ENCODE measurements at places on chromosomes 13 and 19. TPM values are rescaled to one million over a fixed set of nuclear protein-coding genes. Genes with fewer than 3 reads are reported as not detected.

DNA sequence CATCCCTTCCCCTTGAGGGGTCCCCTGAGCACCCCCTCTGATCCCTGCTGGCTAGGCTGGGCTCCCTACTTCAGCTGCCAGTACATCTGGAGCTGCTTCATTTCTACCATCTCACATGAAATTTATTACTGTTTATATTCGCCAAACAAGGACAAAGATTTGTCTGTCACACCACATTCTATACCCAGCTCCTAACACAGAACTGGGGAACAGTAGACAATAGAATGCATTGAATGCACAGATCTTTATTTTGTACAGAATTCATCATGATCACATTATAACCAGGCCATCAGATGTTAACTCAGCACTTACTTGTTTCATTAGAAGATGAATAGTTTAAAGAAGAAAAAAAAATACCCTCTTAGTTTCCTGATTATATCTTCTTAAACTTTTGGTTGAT lies 159.4 kb downstream of the KLF5 start:
- H3K36me3 ChIP-seq = no peaks in the 10 kb centered on the region
- peaks cover 3% of the 10 kb centered on the region for H3K4me1 ChIP-seq
- H3K27ac ChIP-seq = no peak overlapping the region
- no peaks in the 10 kb centered on the region for H3K27me3 ChIP-seq
- no peak overlapping the region for H3K4me3 ChIP-seq
- DNase-seq = no peak

DNA sequence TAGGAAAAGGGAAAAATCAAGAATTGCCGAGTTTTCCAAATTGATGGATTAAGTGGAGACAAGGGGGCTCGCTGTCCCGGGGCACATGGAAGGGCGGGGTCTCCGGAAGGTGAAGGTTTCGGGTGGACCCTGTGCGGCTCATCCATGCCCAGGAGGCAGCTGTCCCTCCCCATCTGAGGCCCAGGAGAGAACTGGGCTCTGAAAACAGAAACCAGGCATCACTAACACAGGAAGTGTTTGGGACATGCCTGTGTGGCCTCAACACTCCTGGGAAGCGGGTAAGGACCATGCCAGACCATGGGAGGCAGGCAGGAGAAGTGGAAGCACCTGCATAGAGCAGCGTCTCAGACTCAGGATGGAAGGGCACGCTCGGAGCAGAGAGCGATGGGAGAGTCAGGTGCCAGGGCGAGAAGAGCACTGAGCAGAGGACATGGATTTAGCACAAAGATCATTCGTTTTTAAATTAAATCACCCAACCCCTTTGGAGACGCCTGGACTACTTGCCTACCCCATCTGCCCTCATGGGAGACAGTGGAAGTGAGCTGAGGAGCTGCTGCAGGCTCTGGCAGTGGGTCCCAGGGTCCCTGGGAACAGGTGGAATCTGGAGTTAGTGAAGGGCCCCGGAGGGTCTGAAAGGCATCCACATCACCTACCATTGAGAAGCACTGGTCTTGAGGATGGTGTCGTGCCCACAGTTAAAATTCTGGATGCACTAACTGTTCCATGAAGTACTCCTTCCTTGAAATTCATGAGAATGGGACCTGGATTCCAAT lies 183.2 kb upstream of the SOX1 start:
- H3K4me1 ChIP-seq = no peaks in the 10 kb centered on the region
- no peak overlapping the region for H3K4me3 ChIP-seq
- H3K27me3 ChIP-seq = no peaks in the 10 kb centered on the region
- DNase-seq = no peak
- peaks cover 2% of the 10 kb centered on the region for H3K36me3 ChIP-seq
- H3K27ac ChIP-seq = no peak overlapping the region

DNA sequence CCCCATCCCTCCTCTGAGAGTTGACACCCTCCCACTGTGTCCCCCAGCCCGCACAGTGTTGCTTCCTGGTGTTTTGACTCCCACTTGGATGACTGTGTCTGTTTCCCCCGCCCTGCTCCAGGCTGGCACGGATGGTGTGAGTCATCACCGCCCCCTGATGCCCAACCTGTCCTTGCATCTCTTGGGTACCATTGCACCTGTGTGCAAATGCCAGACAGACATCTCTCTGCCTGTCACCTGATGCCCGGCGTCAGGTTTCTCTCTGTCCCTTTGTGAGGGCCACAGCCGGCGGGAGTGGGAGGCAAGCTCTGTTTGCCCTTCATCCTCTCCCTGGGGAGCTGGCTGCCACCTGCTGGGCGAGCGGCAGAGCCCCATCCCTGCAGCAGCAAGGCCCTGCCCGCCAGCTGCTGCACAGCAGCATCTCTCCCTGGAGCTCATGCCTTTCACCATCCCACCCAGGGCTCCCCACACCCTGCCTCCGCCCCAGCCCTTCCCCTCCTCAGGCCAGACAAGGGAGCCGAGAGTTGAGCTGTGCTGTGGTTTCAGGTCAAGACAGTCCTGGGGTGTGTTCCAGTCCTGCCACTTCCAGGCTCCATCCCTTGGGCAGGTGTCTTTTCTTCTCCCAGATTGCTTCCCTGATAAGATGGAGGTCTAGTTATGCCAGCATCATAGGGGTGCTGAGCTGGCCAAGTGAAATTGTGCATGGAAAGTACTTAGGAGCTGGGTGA lies 29.7 kb downstream of the NKPD1 start:
- H3K27me3 ChIP-seq = no peaks in the 10 kb centered on the region
- no peaks in the 10 kb centered on the region for H3K36me3 ChIP-seq
- no peak for DNase-seq
- H3K4me3 ChIP-seq = no peak overlapping the region

DNA sequence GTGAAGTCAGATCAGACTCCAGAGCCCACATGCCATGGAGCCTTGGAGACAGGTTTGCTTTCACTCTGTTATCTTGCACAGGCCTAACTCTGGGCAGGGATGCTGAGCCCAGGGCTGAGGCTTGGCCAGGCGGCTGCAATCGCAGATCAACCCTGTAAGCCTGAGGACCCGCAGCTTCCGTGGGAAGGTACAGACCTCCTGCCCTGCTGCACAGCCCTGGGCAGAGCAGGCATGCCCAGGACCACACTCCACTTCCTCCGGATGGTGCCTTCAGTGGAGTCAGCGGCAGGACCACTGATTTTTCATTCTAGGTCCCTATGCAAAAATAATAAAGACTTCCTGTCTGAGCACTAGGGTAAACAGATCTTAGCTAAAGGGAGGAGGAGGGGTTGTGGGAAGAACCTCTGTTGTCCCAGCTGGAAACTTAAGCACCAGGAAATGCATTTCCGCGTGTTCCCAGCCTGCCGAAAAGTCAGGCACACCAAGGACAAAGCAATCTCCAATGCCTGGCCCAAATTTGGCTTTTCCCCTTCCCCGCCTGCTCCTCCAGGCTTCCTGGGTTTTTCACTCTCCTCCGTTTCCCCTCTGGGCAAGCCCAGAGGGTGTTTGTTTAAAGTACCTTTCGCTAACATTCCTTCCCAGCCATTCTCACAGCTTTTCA lies 87.3 kb downstream of the KCTD15 start:
- DNase-seq = no peak
- peaks cover 7% of the 10 kb centered on the region for H3K27me3 ChIP-seq
- peaks cover 3% of the 10 kb centered on the region for H3K4me1 ChIP-seq
- no peak overlapping the region for H3K4me3 ChIP-seq

GRCh38 chr13:54709546-54709945 lies 1680.9 kb downstream of the OLFM4 start:
- H3K27me3 ChIP-seq = no peaks in the 10 kb centered on the region
- no peak overlapping the region for H3K4me3 ChIP-seq
- H3K4me1 ChIP-seq = no peaks in the 10 kb centered on the region
- H3K27ac ChIP-seq = no peak overlapping the region

- peaks cover 31% of the 10 kb centered on the region for H3K36me3 ChIP-seq
- peaks cover 7% of the 10 kb centered on the region for H3K4me1 ChIP-seq
- no peak overlapping the region for H3K27ac ChIP-seq
- DNase-seq = no peak
- H3K4me3 ChIP-seq = no peak overlapping the region
Observed at GRCh38 chr19:3780786-3781304, 5.3 kb downstream of the MATK start.

- no peak for DNase-seq
- H3K36me3 ChIP-seq = no peaks in the 10 kb centered on the region
- H3K27me3 ChIP-seq = no peaks in the 10 kb centered on the region
- H3K4me1 ChIP-seq = no peaks in the 10 kb centered on the region
- H3K4me3 ChIP-seq = no peak overlapping the region
- no peak overlapping the region for H3K27ac ChIP-seq
Observed at GRCh38 chr13:49308921-49309408, 61.2 kb downstream of the CDADC1 start.

- no peaks in the 10 kb centered on the region for H3K4me1 ChIP-seq
- peaks cover 18% of the 10 kb centered on the region for H3K27me3 ChIP-seq
- H3K36me3 ChIP-seq = no peaks in the 10 kb centered on the region
- no peak overlapping the region for H3K27ac ChIP-seq
Observed at GRCh38 chr19:39207293-39207836, 3.3 kb upstream of the SYCN start.

GRCh38 chr19:1340681-1341469 lies 42.8 kb upstream of the NDUFS7 start:
- no peaks in the 10 kb centered on the region for H3K27me3 ChIP-seq
- peaks cover 3% of the 10 kb centered on the region for H3K4me1 ChIP-seq
- no peak overlapping the region for H3K27ac ChIP-seq
- no peak overlapping the region for H3K4me3 ChIP-seq

- DNase-seq = no peak
- H3K27ac ChIP-seq = no peak overlapping the region
- H3K36me3 ChIP-seq = no peaks in the 10 kb centered on the region
- H3K4me1 ChIP-seq = no peaks in the 10 kb centered on the region
Observed at GRCh38 chr13:110249326-110249725, 57.6 kb downstream of the COL4A1 start.

DNA sequence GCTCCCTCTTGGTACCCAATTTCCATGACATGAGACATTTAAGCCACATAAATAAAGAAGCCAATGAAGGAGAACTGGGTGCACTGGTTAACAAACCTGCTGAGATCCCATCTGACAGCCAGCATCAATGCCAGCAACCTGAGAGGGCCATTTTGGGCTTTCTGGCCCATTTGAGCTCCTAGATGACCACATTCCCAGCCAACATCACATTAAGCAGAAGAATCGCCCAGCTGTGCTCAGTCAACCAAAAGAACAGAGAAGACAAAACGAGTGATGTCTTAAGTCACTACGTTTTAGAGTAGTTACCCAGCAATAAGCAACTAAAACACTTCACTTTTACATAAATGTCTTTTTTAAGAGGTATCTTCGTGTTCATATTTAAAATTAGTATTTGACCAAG lies 21.9 kb downstream of the LCP1 start:
- H3K4me3 ChIP-seq = peak overlapping the region; percentile 51
- peak overlapping the region; percentile 94 for H3K27ac ChIP-seq
- no peak for DNase-seq
- H3K27me3 ChIP-seq = no peaks in the 10 kb centered on the region

- peak overlapping the region; percentile 82 for H3K27ac ChIP-seq
- H3K4me3 ChIP-seq = peak overlapping the region; percentile 34
- peak; percentile 75 for DNase-seq
- no peaks in the 10 kb centered on the region for H3K27me3 ChIP-seq
- H3K36me3 ChIP-seq = peaks cover 15% of the 10 kb centered on the region
- H3K4me1 ChIP-seq = peaks cover 52% of the 10 kb centered on the region
Observed at GRCh38 chr19:2332341-2333026, 4.0 kb downstream of the SPPL2B start.

ACER1 gene
- not detected for total RNA-seq

ZNF577 gene
- 5.6 TPM for total RNA-seq

TEX26 gene
- total RNA-seq = not detected

KLF12 gene
- total RNA-seq = 19.4 TPM

FUT2 gene
- not detected for total RNA-seq

CIC gene
- total RNA-seq = 61.5 TPM

FCAR gene
- total RNA-seq = not detected

ZNF563 gene
- total RNA-seq = 3.0 TPM

ZNF616 gene
- total RNA-seq = 8.7 TPM

All from activated naive CD4-positive, alpha-beta T cell treated with anti-CD3 and anti-CD28 coated beads for 36 hours (primary cell).